C1 segment of cervical spinal cord (tissue), 14 donors: ENCODE measurements at places on chromosomes 3 and 15.

DNA sequence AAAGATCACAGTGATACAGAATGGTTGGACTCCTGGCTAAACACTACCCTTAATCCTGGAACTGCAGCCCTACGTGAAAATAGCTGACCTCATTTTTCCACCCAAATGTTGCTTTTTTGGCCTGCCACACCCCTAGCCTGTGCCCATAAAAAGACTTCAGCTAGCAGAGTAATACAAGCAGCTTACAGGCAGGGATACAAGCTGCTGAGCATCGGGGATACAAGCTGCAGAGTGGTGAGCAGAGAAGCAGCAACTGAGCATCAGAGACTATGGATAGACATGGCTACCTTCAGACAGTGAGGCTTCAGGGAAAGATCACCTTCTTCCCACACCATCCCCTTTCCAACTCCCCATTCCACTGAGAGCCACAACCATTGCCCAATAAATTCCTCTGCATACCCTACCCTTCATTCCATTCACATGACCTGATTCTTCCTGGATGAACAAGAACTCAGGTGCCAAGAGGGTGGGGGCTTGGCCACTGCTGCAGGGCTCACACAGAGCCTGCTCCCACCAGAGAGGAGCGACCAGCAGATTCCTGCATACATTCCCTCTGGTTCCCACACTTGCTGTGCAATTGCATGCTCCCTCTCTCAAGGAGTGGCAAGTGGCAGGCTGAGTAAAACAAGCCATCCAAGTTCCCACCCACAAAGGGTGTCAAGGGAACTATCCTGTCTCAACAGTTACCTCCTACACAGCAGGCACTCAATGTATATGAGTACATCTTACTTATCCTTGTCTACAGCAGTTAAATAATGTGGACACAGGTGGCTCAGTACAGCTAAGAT, 217.5 kb downstream of the ALCAM start:
- DNase-seq: no peak

- DNase-seq: no peak
Observed at GRCh38 chr3:102741105-102741504, 306.3 kb downstream of the ZPLD1 start.

GRCh38 chr3:151561878-151562277, 101.0 kb upstream of the IGSF10 start:
- DNase-seq: no peak

DNA sequence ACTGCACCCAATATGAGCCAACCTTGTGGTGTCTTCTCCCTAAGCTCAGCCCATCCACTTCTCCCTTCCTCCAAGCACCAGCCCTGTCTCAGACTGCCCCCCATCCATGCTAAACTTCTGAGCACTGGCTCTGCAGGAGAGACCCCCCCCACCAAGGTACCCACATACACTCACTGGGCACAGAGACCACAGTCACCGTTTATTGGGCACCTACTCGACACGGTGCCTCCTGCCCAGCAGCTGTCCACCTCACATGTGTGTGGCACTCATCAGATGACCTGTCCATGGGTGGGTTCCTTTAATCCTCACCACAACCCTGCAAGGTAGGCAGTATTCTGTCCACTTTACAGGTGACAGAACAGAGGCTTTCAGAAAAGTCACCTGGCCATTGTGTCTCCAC, 22.3 kb upstream of the SFMBT1 start:
- DNase-seq: no peak

GRCh38 chr3:181712553-181713279, 991 bp downstream of the SOX2 start:
- DNase-seq: no peak

- no peak for DNase-seq
Observed at GRCh38 chr3:42601896-42602581, 1.6 kb downstream of the NKTR start.

GRCh38 chr3:163490119-163490518, 1588.2 kb downstream of the SI start:
- DNase-seq: no peak

DNA sequence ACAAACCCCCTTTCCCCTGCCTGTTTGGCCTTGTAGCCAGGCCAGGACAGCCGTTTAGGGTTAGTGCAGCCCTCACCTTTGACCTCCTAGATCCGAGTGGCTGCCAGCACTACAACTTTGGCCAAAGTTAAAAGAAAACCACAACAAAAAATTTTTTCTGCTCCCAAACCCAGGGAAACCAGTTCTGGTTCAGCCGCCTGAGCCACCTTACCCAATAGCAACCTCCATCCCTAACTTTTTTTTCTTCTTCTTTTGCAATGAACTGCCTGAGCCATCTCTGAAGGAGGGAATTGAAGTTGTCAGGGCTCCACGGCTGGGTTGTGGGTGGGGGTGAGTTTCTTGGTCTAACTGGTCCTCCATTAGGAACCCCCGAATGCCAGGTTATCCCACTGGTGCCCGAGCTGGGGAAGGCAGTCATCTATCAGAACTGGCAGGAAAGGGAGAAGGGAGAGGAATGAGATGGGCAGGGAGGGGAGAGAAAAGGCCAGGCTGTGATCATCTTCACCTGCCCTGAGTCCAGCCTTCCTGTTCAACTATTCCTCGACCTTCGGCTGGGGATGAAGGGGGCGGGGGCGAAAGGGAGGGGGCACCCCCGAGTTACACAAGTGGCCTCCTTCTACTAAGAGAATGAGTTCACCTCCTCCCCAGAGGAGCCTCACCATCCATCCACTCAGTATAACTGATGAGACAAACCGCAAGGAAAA, 6.2 kb upstream of the NR2F2 start:
- DNase-seq: peak; percentile 11

DNA sequence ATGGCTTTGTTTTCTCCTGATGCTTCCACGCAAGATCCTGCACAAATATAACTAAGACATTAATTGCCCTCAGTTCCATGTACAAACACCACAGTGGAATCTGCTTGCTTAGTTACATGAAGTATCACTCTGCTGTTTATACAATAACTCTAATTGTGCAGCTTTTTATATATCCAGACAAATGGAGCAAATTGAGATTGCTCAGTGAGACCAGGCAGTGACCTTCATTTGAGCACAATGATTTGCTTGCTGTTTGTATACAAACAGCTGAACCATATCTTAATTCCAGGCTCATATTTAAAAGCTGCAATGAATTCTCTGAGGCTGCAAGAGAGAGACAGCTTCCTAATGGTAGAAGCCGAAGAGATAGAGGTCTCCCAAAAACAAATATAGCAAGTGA, 243.7 kb downstream of the CADPS start:
- DNase-seq: no peak

DNA sequence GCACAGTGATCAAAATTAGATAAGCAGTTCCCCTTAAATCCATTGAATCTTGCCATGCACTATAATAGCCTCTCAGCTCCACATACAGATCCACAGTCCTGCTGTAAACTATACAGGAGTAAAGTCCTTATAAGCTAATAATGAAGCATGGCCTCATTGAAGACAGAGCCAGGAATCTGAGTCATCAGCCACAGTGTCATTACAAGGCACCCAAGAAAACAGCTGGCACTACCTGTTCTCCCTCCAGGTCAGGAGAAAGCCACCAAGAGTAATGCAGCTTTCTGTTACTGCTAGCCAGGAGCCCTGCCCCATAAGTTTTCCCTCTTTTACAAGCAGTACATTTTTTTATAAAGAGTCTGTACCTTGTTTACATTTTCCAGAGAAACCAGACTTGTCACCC, 27.3 kb downstream of the WDR49 start:
- no peak for DNase-seq
